ENCODE measurements at places on chromosomes 3 and 15.

DNA sequence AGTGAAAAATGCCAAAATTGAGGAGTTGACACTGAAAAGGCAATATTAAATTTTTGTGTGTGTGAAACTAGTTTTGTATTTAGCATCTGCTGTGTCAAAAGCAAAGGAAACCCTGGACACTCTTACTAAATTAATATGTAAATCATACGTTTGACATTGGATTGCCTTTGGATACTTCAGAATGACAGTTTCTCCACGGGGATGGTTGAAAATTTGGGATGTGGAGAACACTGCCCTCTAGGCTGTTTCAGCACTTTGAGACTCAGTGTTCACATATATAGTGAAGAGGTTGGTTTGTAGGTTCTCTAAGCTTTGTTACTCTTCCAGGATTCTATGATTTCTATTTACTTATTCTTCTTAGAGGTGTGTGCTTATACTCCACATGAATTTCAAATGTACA, 3.0 kb downstream of the ROBO2 start:
- no peak for DNase-seq

DNA sequence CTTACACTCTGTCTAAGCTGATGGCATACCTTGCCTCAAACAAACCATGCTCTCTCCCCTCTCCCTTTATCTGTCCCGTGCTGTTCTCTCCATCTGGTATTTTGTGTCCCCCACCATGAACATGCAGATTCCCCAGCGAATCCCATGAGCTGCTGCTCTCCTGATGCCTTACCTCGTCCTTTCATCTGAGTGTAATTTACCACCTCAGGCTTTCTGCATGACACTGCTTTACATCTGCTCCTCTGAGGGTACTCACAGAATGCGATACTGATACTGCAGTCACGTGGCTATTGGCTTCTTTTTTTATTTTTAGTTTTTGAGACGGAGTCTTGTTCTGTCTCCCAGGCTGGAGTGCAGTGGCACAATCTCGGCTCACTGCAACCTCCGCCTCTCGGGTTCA, 341.7 kb downstream of the PTPRG start:
- no peak for DNase-seq

DNA sequence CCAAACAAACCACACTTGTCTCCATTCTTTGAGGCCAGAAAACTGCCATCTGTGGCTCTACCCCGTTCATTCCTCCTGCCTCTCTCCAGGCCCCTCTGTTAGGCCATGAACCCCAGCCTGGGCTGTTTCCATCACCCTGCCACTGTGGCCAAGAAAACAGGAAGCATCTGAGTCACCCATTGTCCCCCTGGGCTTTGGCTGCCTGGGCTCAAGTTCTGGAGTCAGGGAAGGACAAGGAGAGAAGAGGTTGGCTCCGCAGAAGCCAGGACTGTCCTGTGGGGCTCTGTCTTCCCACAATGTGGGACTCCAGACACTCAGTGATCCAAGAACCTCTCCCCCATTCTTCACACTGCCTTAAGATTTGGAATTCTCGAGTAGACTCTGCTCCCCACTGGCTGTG, 14.8 kb upstream of the LCTL start:
- DNase-seq: no peak

DNA sequence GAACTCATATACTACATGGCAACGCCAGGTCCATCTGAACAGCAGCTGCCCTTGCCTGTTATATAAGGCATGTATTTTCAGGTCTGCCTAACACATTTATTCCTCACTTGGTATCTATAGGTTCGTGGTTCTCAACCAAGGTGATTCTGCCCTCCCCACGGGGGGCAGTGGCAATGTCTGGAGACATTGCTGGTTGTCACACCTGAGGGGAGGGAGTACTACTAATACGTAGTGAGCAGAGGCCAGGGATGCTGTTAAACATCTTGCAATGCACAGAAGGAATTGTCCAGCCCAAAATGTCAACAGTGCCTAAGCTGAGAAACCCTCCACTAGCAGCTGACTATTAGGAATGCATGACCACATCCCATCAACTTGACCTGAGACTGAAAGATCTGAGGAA, 32.6 kb downstream of the ADAMTS9 start:
- DNase-seq: no peak

- no peak for DNase-seq
Measured at GRCh38 chr3:172029425-172030098, 9.8 kb upstream of the FNDC3B start.

DNA sequence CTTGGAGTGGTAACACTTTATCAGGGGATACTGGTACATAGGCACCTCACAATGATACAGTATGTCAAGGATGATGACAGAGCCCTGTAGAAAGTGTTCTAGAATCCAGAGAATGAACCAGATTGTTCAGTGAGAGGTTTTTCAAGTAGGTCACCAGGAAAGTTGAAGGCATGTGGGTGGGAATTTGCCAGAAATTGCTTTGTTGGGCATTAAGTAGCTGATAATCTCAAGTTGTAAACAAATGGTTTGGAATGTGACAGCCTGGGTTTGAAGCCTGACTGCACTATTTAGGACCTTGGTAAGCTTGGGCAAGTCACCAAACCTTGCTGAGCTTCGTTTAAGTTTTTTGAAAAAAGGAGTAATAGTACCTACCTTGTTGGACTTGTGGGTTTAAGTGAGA, 12.5 kb downstream of the SLC35G2 start:
- DNase-seq: no peak

DNA sequence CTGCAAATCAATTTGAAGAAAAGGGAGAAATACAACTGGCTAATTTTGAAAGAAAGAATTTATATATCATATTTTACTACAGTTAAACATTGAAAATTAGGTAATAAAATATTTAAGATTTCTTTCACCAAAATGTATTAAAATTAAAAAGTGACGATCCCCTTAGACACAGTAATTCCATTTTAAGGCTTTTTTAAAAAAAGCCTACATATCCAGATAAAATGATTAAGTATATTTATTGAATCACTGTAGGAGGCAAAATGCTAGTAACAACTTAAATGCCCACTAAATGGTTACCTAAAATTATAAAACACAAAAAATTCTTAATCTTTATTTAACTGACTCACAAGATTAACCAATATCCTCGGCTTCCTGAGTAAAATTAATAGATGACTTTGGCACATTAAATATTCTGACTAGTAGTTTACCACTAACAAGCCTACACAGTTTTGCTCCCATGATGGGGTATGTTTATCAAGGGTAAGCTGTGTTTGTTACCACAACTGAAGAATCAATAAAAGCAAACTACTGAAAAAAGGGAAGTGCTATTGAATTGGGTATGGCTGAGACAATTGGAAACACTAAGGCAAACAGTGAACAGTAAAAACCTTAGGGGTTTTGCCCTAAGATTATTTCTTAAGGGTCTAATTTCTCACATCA, 28.4 kb downstream of the ANKRD28 start:
- no peak for DNase-seq

GRCh38 chr15:62665449-62665848, 377.1 kb upstream of the TPM1 start:
- DNase-seq: no peak

DNA sequence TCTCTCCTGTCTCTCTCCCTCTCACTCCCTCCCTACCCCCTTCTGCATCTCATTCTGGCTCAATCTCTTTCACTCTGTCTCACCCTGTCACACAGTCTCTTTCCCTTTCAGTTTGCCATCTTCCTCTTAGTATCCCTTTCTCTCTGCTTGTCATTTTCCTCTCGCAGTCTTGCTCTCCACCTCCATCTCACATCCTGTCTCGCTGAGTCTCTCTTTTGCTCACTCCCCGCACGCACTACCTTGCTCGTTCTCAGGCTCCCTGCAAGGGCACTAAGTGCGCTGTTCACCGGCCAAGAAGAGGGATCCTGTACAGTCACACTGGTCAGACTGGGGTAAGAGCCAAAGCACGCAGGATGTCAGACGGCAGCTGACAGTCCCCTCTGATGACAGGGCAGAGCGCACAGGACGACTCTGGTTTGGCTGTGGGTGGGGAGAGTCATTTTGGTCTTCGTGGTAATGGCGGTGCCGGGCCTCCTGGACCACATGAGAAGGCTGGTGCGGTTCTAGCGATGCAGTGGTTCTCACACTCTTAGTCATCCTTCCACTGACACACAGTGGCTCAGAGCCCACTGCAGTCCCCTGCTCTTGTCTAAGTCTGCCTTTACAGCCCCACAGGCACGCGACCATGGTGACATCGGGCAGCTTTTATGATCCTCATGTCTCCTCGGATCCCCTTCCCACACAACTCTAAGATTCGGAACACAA, 356.8 kb downstream of the FOXP1 start:
- DNase-seq: no peak

DNA sequence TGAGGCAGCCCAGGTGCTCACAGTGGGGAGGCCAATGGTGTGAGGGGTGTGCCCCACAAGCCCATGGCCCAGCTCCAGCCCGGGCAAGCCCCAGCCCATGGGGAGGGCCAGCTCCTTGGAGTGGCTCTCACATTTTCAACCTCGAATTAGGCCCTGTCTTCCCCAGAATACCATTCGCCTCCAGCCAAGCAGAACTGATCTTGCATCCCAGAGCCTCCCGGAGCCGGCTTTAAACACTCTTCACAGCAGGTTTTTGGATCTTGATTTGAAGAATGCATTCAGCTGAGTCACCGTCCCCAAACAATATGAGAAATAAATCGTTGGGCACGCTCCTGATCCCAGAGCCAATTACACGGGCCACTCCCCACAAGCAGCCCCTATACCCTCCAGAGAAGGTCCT, 23.7 kb downstream of the TPRA1 start:
- DNase-seq: no peak

GRCh38 chr3:189978753-189979152, 141.9 kb downstream of the P3H2 start:
- DNase-seq: no peak

GRCh38 chr3:52226229-52226817, 878 bp upstream of the TLR9 start:
- DNase-seq: no peak

GRCh38 chr3:72791161-72791560, 57.1 kb downstream of the SHQ1 start:
- DNase-seq: no peak

GRCh38 chr3:143763564-143764162, 84.6 kb downstream of the SLC9A9 start:
- no peak for DNase-seq

- DNase-seq: no peak
Measured at GRCh38 chr3:83193526-83193925, 1432.1 kb upstream of the GBE1 start.

GRCh38 chr3:55367384-55367783, 119.7 kb downstream of the WNT5A start:
- no peak for DNase-seq

GRCh38 chr3:153973722-153974265, 147.4 kb upstream of the ARHGEF26 start:
- DNase-seq: no peak

DNA sequence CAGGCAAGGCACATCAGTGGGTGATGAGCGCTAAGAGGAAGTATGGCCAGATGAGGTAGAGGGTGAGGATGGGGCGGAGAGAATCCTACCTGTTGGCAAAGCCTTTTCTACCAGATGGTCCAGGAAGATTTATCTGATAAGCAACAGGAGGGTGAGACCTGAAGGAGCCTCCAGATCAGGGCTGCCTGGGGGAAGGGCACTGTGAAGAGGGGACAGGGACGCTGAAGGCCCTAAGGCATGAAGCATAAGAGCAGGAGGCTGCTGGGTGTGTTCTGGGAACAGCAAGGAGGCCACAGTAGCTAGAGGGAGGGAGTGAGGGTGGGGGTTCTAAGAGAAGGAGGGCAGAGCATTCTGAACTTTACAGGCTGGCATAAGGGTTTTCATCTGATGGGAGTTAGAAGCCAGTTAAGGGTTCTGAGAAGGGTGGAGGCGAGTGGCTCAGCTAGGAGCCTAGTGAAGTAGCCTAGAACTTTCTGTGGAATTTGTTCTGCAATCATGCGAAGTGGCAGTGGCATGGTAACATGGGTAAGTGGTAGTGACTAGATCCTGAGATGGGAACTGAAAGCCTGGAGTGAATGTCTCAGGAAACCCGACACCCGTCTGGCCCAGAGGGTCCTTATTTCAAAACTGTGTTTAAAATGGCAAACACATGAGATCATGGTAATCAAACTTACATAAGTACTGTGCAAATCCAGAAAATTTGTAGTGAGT, 29.9 kb downstream of the CGNL1 start:
- DNase-seq: no peak

GRCh38 chr3:76083992-76084391, 298.6 kb upstream of the ZNF717 start:
- no peak for DNase-seq

GRCh38 chr3:3998140-3998922, 199.1 kb downstream of the LRRN1 start:
- DNase-seq: peak; percentile 5

GRCh38 chr3:105611304-105612192, 244.8 kb downstream of the ALCAM start:
- no peak for DNase-seq

DNA sequence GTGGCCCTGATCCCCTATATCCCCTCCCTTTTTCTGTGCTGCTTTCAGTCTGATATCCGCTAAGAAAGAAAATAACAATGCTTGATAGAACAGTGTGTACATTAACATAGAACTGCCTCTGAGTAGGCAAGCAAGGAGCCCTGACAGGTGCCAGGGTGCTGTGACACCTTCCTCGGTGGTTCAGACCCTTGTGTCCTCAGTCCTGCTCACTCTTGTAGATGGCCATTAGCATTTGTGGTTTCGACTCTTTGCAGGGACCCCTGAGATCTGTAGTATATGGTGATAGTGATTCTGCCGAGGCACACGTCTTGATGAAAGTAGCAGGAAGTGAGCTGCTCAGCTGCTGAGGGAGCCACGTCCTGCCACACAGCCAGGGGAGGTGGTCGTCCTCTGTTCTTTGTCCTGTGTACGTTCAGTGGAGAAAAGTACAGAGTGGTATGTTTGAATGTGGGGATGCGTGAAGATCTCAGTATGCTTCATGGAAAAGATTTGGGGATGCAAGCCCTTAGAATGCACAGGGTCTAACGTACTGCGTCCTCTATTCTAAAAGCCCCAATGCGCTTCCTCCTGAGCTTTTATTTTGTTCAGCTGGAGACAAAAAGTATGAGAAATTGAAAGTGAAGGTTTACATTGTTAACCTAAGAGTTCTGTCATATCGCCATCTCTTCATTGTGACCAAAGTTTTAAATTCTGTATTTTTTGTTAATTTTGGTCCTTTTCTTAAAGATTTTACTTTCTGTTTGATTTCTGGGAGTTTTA, 35.4 kb downstream of the PXYLP1 start:
- DNase-seq: no peak

GRCh38 chr3:64056606-64057180, 33.4 kb upstream of the PSMD6 start:
- no peak for DNase-seq

DNA sequence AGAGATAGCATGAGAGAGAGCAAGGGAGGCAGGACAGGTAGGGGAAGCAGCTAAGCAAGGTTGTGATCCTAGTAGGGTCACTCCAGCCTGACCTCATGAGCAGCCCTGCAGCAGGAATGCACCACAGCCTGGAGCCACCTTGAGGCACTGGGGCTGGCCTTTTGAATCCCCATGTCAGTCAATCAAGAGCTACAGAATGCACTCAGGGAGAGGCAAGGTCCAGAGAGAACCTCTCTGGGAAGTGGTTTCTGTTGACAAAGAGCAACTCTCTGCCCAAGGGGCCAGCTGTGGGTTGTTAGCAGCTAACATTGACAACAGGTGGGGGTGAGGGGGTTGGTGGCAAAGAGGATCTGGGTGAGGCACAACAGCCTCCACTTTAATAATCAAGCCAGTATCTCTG, 54.6 kb downstream of the TRANK1 start:
- no peak for DNase-seq
